NCI-H510A treated with DMSO at 0.1 percent for 48 hours (cell line): ENCODE measurements at places on chromosomes 4 and X.

DNA sequence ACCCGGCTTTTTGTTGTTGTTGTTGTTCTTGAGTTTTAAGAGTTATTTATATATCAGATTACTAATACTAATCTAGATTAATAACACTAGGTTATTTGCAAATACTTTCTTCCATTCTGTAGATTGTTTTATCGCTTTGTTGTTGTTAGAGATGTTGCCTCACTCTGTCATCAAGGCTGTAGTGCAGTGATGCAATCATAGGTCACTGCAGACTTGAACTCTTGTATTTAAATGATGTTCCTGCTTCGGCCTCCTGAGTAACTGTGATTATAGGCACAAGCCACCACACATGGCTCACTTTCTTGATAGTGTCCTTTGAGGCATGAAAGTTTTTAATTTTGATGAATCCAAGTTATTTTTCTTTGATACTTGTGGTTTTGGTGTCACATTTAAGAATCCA, 129.0 kb downstream of the VSIG4 start:
- no peak for DNase-seq

- DNase-seq: no peak
Observed at GRCh38 chr4:155529272-155529671, 137.4 kb upstream of the GUCY1A1 start.

DNA sequence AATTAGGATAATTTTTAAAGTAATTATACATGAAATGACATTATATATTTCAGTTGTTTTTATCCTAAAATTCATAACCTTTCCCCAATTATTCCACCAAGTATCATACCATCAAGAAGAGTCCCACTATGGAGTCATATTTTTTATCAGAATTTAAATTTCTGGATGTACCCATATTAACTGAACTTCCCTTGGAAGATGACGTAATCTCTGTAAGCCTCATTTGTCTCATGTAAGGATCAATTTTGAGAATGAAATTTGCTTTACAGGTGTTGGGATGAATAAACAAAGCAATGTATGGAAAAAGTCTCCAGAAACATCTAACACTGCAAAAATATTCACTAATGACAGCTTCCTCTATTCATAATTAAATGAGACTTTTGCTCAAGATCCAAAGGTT, 147.5 kb downstream of the NPFFR2 start:
- no peak for DNase-seq

GRCh38 chr4:6180841-6181631, 19.3 kb downstream of the JAKMIP1 start:
- no peak for DNase-seq

DNA sequence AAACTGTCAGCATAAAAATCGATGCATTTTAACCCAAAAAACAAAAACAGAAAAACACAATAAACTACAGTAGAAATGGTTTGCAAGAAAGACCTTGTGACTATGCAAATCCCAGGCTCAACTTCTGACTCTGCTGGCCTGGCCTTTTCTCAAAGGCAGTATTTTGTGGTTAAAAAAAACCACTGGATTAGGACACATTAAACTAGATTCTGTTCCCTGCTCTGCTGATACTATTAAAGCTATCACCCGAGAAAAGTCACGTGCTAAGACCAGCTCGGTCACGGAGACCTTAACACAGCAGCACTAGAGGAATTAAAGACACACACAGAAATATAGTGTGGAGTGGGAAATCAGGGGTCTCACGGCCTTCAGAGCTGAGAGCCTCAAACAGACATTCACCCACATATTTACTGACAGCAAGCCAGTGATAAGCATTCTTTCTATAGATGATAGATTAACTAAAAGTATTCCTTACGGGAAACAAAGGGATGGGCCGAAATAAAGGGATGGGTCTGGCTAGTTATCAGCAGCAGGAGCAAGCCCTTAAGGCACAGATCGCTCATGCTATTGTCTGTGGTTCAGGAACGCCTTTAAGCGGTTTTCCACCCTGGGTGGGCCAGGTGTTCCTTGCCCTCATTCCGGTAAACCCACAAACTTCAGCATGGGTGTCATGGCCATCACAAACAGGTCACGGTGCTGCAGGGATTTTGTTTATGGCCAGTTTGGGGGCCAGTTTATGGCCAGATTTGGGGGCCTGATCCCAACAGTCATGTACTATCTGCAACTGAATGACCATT, 16.1 kb downstream of the CBR4 start:
- DNase-seq: no peak

DNA sequence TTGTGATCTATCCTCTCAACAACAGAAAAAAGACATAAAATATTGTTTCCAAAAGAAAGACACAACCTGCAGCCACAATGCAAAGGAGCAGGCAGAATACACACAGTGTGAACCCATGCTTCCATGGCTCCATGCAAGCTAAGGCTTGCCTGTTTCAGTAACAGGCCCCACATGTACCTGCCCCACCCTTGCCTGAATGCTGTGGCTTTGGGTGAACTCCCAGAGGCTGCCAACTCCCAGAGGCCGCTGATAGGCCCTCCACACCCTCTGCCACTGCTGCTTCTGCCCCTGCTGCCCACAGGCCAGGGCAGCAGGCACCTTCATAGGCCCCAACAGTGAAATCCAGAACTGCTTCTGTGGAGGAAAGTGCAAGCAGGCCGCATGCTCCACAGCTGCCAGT, 313.9 kb downstream of the CHIC1 start:
- no peak for DNase-seq

DNA sequence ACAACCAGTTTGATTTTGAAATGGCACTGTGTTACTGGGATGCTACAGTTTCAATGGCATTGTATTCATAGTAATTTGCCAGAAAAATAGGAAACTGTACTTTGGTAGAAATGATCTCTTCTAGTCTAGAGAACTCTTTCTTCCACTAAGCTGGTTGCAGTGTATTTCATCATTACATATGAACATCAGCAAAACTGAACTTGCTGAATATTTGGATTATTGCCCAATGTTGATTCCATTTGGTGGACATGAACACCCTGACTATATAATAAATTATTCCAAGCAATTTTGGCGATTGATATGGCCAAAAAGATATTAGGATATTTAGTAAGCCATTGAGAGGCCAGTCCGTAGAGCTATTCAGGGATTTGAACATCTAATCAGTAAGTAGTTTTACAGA, 191.8 kb upstream of the CXorf66 start:
- no peak for DNase-seq
